ENCODE measurements at places on chromosomes 4 and X.

- DNase-seq = no peak
Measured at GRCh38 chr4:159540501-159540900, 437.6 kb downstream of the RAPGEF2 start.

DNA sequence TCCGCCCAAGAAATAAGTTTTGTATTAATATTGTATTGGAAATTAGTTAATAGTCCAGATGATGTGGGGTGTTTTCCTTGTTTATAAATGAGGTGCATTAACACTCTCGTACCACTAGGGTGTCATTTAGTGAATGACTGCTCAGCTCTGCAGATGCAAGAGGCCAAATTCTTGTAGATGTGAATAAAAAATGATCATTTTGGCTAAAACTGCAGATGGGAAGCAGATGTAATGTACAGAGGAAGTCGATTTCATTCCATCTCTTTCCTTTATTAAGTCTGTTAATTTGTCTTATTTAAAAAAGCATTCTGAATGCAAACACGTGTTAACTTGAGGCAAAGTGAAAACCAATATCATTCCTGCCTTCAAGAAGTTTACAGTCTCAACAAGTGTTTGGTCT, 108.1 kb downstream of the DHX15 start:
- DNase-seq = no peak

- no peak for DNase-seq
Measured at GRCh38 chr4:171812665-171813525, at the start of gene GALNTL6. Gene GALNTL6 (plus strand): TSS chr4:171813404.

- DNase-seq = no peak
Measured at GRCh38 chr4:131001371-131001770, 1905.4 kb downstream of the C4orf33 start.

DNA sequence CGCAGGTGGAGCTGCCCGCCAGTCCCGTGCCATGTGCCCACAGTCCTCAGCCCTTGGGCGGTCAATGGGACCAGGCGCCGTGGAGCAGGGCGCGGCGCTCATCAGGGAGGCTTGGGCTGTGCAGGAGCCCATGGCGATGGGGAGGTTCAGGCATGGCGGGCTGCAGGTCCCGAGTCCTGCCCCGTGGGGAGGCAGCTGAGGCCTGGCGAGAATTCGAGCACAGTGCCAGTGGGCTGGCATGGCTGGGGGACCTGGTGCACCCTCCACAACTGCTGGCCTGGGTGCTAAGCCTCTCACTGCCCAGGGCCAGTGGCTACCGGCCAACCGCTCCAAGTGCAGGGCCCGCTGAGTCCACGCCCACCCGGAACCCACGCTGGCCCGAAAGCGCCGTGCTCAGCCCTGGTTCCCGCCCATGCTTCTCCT, 646.5 kb downstream of the GABRG1 start:
- DNase-seq = no peak

- DNase-seq = no peak
Measured at GRCh38 chr4:146059151-146059550, 116.4 kb upstream of the LSM6 start.

DNA sequence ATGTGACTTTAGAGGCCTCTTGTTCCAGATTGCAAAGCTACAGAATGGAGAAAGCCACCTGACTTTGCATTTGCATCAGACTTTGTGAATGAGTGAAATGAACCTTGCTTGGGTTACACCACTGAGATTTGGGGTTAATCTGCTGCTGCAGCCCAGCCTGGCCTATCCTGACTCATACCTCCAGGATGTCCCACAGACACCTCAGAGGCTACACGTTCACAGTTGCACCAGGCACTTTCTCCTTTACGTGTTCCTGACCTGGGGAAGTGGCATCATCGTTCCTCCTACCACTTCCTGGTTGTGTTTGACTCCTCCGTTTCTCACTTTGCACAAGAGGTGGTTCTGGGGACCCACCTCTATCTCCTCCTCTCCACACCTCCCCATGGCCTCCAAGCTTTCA, 9.2 kb upstream of the SORCS2 start:
- no peak for DNase-seq
